Esophagus squamous epithelium (tissue), 5 donors: ENCODE measurements at places on chromosomes 7 and 10.

DNA sequence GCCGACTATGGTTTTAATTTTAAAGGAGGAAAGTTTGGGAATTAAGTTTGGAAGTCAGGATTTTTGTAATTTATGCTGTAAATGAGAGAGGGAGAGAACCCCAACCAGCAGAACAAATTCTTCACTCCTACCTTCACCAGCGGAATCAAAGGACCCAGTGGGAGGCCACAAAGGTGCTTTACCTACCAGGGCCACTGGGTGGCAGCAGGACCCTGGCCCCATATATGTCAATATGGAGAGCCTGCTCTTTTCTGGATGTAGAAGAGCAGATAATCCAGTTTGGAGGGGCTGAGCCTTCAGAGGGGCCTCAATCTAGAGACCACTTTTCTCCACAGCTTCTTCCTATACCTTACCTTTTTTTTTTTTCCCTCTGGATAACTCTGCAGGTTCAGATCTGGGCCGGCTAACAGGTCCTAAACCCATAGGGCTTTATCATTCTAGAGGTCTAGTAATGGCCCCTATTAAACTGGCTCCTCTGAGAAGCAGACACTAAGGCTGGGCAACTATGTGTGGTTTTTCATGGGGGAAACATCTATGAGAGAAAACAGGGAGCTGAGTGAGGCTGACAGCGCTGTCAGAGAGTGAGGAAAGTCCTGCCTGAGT lies 8.5 kb upstream of the SCD start:
- no peak for DNase-seq

- no peak for DNase-seq
Measured at GRCh38 chr10:13823096-13823708, 236.4 kb downstream of the PRPF18 start.

- no peak for DNase-seq
Measured at GRCh38 chr7:50837965-50838364, 55.3 kb upstream of the GRB10 start.

GRCh38 chr7:151451626-151452571 lies 12.0 kb upstream of the CRYGN start:
- DNase-seq: no peak

DNA sequence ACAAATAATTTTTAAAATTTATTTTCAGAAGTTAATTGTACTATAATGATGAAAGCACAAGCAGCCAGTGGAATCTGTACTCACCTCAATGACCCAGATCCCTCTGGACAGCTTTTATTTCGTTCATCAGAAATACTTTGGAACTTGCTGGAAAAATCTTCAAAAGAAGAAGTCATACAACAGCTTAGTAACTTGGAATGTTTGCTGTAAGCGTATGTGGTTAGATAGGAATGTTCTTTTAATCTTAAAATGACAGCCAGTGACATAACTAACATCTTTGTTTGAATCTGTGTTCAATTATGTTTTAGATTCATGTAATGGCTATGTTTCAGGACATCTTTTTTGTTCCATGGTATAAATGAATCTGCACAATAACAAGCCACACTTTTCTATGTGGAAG lies 26.8 kb downstream of the CFAP69 start:
- no peak for DNase-seq

DNA sequence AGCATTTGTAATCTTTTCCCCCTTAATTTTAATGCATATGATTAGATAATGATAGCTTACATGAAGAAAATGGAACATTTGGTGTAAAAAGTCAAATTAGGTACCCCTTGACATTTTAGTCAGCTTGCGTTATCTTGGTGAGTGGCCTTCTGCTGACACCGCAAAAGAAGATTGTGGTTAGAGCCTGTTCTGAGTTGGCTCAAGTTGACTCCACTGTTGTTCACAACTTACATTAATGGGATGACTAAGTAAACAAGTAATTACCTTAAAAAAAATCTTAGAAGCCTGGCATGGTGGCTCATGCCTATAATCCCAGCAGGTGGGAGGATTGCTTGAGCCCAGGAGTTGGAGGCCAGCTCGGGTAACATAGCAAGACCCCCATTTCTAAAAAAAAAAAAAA lies 24.2 kb downstream of the TRRAP start:
- no peak for DNase-seq

DNA sequence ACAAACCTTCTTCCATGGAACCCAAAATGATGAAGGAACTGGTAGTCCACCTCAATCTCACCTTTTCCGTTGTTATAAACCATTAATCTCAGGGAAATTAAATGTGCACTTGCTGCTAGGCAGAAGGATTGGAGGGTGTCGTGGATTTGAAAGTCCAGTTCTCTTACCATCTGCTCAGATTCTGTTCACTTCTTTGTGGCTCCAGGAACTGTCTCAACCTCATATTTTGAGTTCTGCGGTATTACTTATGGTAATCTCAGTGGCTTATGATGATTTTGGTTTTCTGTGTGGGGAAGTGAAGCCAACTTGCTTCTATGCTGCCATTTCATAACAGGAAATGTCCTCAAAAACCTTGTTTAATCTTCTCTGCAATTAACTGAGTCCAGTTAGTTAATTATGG lies 136.4 kb downstream of the CDC14C start:
- no peak for DNase-seq

DNA sequence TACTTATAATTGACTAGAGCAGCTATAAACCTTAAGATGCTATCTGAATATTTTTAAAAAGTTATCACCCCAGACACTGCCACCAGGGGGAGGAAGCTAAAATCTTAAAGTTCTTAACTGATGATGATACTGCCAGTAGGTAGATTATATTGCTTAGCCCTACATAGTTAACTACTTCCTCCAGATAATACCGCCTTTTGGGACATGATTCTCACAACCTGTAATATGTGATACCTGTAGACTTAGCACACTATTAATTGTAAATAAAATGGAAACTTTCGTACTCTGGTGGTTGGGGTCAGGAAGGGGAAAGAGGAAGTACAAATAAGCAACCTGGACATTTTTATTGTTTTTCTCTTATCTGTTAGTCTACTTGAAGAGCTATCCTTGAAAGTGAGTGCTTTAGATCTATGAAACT lies 268.9 kb downstream of the ADK start:
- DNase-seq: no peak

GRCh38 chr10:22427890-22428571 lies 82.7 kb downstream of the SPAG6 start:
- no peak for DNase-seq

DNA sequence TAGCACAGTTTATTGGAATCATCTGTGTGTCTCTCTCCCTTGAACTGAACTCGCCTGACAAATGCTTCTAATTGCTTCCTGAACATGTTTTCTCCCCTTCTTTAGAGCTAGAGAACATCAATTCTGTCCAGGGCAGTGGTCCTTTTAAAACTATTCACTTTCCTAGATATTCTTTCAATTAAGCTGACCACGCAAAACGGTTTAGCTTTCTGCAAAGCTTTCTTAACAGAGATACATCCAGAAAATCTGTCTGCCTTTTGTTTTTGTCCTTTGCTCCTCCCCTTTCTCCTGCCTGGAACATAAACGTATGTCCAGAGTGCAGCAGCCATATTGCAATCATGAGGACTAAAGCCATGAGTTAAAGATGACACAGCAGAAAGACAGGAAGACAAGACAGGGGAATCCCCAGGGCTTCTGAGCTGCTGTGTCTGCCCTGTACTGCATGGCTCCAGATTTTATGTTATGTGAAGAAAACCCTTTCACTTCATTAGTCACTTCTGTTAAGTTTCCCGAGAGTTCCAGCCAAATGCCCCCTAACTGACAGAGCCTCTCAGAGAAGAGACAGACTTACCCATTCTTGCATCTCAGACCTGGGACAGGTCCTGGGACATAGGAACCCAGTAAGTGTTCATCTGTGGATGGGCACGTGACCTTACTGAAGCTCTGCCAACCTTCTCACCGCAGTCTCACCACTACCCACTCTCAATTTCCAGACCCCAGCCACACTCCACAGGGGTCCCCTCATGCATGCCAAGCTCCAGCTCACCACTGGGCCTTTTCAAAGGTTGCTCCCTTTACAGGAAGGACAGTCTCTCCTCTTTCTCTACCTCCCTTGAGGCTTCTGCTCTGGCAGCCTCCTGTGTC lies 35.0 kb upstream of the CPXM2 start:
- no peak for DNase-seq
